ENCODE measurements at places on chromosomes 6 and 20.

GRCh38 chr6:117600008-117600743 is 2.1 kb downstream of the GOPC start:
- peak; percentile 62 for DNase-seq

GRCh38 chr6:39088331-39088730 is 26.7 kb downstream of the SAYSD1 start:
- DNase-seq, result peak; percentile 70

DNA sequence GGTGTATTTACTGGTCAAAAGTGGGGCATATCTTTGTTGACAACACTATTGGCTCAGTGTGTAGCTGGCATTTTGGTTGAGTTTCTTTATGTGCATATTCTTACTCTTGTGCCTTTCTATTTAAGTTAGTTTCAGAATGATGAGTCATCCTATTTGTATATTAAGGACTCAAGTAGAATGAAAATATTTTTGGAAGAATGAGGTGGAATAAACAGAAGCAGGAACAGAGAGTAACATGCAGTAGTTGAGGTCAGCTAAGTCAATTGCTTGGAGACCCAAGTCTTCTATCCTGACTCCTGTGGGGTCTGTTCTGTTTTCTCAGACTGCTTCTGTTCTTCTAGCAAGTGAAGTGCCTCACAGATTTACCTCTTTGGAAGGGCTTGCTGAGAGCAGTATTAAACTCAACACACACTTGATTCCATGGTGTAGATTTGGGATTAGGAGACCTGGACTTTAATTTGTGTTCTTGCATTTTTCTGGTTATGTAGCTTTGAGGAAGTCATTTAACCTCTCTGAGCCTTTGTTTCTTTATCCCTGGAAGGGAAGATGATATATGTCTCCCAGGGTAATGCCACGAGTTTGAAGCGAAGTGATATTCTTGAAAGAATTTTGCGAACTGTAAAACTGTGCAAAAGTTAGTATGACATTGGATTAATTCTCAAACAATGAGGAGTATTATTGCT is 324.3 kb downstream of the QKI start:
- DNase-seq, result no peak

- no peak for DNase-seq
Measured at GRCh38 chr6:40331545-40331944, 255.6 kb downstream of the LRFN2 start.

DNA sequence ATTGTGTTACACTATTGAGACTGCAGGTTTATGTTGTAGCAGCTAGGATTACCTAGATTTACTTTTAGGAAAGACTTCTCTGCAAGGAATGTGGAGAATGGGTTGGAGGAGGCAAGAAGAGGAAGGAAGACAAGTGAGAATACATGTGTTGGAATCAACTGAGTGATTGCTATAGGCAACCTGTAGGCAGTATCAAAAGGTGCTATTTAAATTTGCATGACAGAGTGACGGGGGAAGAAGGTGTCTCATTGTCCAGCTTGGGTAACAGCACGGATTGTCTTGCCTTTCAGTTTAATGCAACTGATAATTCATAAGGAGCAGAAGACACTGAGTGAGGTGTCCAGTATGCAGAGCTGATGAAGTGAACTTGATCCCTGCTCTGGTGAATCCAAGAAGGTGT is 19.4 kb downstream of the SERPINB9 start:
- no peak for DNase-seq

DNA sequence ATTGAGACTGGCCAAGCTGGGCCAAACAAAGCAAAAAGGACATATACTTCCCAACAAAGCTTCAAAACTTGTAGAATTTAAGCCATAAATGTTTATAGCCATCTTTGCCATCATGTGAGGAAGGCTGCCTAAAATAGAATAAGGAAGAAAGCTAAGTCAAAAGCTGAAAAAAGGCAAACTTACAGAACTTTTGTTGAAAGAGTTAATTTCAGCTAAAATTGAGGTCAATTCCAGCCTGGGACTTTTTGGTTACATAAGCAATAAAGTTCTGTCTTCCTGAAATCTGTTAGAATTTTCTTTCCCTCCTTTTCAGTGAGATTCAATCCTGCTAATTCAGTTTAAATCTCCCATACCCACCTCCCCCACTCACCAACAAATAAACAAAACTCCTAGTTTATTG is 227.9 kb upstream of the MARCKS start:
- DNase-seq, result no peak

- no peak for DNase-seq
Measured at GRCh38 chr6:82568290-82568993, 204.8 kb downstream of the TPBG start.

DNA sequence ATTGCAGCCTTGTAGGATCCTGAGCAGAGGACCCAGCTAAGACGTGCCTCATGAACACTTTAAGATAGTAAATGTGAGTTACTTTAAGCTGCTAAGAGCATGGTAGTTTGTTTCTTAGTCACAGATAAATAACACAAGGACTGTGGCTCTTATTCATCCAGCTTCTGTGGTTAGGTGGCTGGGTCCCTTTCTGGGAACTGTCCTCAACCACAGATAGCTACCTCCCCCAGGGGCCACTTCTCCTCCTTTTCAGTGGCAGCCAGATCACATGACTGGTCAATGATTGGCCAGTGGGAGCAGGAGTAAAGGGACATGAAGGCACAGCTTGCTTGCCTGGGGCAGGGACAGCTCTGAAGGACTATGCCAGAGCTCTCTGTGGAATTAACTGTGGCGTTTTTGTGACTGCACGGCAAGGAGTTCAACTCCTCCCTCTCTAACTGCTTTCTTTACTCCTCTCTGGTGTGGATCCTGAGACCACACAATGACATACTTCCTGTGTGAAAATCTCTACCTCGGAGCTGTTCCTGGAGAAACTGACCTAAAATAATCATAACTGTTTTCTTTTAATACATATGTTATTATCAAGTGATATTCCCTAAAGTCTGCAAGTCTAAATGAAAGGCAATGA is 76.5 kb downstream of the NRN1 start:
- peak; percentile 65 for DNase-seq

- DNase-seq, result no peak
Measured at GRCh38 chr6:77354581-77354980, 108.7 kb downstream of the HTR1B start.

DNA sequence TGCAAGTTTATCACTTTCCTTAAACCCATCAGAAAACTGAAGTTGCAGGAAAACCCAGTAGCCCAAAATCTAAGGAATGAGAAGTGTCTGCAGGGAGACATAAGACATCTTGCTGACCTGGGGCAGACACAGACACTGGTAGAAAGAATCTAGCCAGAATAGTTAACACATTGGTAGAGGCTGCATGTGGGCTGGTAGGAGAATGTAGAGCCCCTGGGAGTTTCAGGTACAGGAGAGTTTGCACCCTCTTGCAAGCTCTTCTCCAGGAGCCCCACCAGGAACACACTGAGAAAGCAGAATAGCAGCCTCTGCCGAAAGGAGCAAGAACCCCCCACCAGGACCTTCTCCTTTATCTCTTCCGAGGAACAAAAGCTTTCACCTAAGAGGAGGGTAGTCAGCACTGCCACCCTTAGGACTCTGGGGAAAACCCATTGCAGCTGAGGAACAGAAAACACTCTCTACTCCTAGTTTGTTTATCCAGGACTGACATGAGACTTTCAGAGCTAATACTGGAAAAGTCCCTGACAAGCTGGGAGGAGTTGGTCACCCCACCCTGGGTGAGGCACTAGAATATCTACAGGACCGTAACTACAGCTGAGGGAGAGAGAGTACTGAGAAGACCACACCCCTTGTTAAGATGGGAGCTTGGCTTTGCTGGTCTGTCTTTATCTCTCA is 10.5 kb upstream of the OGFRL1 start:
- no peak for DNase-seq

DNA sequence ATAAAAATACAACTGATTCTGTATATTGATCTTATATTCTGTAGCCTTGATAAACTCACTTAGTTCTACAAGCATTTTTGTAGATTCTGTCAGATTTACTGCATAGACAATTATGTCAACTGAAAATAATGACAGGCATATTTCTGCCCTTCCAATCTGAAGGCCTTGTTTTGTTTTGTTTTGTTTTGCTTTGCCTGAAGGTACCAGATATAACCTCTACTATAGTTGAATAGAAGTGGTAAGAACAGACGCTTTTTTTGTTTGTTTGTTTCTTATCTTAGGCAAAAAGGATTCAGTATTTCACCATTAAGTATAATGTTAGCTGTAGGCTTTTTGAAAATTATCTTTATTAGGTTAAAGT is 64.6 kb upstream of the RSPO3 start:
- DNase-seq, result no peak

- no peak for DNase-seq
Measured at GRCh38 chr20:24456398-24456781, 13.0 kb upstream of the SYNDIG1 start.

GRCh38 chr6:69128411-69128810 is 493.3 kb downstream of the ADGRB3 start:
- DNase-seq, result no peak
